Left ventricle myocardium superior (tissue), 1 donor: ENCODE measurements at places on chromosomes 2 and 18.

DNA sequence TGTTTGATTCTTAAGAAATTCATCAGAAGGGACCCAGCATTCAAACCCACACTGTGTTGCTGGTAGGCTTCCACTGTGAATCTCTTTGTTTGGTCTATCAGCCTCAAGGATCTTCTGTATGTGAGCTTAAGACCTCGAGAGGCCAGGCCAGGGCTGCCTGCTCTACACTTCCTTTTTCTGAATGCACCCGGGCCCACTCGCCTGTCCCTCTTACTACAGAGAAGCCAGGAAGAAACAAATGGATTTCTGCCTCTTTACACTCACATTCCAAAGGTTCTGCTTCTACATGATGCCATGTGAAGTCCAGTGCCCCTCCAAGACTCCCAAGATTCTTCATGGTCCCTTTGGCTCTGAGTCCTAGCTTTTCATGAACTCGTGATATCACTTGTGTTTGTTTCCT, 25.4 kb upstream of the MRPL19 start:
- no peak for DNase-seq

DNA sequence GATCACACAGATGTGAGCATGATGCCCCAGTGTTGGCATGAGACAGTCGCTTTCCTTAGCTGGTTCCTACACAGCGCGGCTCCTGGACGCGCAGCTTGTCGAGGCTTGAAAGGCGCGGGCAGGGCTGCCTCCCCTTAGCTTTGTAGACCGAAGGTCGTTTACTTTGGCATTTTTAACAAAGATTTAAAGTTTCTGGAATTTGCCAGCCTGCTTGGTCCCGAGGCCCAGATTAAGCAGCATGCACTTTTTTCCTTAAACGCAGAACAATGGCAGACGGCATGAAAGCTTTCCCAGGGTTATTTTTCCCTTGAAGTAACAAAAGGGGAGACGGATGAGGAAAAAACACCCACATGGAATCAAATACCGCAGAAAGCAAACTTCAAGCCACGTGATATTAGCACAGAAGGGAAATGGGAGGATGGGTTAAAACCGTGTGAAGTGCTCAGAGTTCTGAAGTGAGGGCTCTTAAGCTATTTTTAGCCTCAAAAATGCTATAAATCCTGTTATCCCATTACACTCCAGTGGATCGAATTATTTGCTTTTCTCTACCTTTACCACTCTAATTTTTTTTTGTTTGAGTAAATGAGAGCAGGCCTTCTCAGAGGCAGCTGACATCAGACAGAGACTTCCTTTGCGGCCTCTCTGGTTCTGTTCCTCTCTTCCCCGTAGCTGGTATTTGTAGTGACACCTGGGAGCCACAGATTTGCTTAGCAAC, 55.7 kb downstream of the NPAS2 start:
- no peak for DNase-seq

DNA sequence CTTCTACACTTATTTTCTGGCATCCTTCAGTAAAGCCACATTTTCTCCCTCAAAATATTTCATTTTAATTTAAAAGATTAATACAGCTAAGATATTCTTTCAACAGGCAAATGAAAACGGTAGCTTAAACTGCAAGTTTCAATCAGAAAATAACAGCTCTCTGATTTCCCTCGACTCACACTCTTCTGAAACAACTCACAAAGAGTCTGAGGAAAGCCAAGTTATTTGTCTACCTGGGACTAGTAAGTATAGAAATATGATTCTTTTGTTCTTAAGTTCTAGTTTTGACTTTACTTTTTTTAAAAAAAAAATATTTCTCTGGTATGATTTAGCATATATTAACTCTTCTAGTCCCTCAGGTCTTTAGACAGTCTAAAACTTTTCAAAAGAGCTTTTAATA, 27.2 kb downstream of the CEP192 start:
- no peak for DNase-seq

- DNase-seq = no peak
Measured at GRCh38 chr2:217933617-217933993, 69.2 kb downstream of the TNS1 start.

- no peak for DNase-seq
Measured at GRCh38 chr2:205686056-205686782, 3.9 kb downstream of the NRP2 start.

- no peak for DNase-seq
Measured at GRCh38 chr2:64525317-64525613, 1.1 kb downstream of the AFTPH start.

DNA sequence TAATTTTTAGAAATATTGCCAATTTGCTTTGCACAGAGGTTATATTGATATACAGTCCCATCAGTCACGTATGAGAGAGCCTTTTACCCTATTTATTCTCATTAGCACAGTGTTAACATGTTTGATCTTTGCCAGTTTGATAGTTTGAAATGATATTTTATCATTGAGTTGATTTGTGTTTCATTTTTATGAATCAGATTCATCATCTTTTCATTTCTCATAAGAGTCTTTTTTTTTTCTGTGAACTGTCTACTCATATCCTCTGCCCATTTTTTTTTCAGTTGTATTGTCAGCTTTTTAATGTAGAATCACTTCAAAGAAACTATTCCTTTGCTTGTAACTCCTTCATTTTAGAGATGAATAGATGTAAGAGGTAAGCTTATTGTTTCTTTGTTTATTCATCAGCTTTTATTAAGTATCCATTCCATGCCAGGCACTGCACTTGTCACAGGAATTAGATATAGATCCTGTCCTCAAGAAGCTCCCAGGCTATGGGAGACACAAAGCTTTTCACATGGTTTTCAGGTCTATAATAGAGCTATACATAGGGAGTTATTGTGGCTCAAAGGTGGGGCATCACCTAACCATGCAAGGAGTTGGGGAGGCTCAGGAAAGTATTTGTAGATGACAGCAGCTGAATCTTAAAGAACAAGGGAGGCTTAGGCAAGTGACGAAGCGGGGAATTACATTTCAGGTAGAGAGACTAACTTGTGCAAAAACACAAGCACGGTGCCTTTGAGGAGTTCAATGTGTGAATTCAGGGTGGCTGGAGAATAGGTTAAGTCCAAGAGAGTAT, 42.1 kb downstream of the CD28 start:
- no peak for DNase-seq

GRCh38 chr2:203710952-203711351, 4.5 kb downstream of the CD28 start:
- no peak for DNase-seq

- no peak for DNase-seq
Measured at GRCh38 chr18:62773691-62774090, 58.4 kb downstream of the PHLPP1 start.

GRCh38 chr2:34547340-34547739, 948.2 kb upstream of the FAM98A start:
- no peak for DNase-seq

DNA sequence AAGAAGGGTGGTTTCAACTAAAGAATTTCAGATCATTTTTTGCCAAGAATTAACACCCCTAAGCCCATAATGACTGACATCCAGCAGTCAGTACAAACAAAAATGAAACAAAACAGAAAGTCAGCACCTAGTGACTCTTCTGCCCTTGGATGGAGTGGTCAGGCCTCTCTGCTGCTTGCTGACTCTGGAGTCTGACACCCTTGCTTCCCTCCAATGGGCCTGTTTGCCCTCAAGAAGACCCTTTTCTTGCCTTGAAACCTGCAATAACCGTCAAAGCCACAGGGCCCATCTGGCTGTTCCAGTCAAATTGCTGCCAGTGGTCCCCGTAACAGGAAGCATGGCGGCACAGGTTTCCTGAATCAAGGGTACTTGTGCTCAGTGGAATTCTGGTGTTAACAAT, 27.2 kb upstream of the CYTIP start:
- DNase-seq = no peak

GRCh38 chr2:1688161-1688560, 56.2 kb downstream of the PXDN start:
- no peak for DNase-seq
